ENCODE measurements at places on chromosomes 4 and X.

DNA sequence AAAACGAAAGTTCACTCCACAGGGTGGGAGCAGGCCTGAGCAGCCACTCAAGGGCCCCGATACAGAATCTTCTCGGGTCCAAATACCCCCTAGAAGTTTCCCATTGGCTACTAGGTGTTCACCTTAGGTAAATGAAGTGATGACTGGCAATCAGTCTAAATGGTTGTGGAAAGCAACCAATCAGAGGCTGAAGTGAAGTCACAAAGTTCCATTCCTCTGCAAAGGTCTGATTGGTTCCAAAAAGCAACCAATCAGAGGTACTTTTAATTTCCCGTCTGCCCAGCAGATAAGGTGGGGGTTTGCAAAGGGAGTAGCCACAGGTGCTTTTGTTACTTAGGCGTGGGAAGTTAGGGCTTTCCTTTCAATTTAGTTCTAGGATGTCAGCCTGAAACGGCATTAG lies 58.2 kb upstream of the NKAP start:
- DNase-seq = no peak

DNA sequence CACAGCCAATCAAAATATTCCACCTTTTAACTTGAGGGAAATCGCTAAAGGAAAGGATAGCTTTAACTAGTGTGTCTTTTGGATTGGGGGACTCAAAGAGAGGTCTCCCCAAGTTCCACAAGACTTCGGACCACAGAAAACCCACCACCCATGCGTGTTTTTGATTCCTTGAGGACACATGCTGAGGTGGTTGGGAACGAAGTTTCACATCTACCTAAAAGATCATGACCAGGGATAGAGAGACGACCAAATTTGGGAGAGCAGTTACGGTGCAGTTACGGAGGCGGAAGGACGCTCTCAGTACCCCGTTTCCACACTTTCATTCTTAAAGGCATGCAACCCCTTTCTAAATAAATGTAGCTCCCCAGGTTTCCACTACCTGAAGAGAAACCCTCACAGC lies 1.1 kb downstream of the PCYT1B start:
- no peak for DNase-seq

DNA sequence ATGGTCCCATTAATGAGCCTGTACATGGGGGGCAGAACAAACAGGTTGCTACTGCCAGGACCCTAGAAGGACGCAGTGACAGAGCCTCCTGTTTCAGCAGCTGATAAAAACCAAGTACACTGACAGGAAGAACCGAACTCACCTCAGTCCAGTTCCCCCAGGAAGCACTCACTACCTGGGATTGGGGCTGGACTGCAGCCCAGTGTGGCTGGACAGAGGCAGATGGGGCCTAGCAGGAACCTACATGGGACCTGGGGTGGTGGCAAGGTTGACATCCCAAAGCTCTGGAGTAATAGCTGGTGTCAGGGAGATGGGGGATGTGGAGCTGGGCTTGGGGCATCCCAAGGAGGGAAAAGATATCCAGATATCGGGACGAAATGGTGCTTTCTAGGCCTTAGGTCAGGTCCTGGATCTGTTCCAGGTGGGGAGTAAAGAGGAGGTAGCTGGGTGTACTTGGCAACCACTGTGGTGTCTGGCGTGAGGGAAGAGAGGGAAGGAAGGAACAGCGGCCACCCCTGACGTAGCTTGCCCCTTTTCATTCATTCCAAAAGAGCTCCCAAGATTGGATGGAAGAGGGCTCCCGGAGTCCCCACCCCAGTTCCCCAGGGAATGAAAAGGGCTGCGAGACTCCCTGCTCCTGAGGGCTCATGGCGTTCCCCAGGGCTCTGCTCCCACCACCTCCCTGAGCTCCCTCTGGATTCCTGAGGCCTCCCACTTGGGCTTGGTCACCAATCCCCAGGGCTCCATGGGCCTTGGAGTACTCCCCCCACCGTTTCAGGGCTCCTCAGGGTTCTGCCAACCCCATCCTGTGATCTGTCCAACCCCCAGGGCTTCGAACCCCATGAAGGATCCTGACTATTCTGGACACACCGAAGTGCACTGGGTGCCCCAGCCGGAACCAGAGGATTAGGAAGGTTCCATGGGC lies 4.5 kb downstream of the EMD start:
- DNase-seq = no peak

DNA sequence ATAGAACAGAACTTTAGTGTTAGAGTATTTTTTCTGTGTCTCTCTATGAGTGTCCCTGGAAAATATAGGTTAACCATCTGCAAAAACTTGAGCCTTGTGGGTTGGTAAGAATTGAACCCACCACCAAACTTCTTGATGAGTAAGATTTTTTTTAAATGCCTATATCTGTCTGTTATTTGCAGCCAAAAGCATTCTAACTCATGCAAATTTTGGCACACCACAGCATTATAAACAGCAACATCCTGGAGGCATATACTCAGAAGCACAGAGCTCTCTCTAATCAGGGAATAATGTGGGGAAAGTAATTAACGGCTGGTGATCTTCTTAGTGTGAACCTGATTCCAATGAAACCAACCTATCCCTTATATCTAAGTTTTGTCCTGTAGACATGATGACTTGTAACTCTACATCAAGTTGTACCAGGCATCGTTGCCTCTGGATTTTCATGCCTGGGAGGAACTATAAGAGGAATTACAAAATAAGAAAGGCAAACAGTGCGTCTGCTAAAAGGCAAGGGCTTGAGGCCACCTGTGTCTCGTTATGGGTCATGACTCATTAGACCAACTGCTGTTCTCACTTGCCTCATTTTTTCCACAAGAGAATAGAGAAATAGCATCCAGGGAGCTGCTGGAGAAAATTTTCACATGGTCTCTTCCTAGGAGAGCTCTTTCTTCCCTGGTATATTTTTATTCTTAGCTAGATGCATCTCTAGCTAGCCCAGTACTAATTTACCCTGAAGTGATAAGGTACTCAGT lies 202.4 kb downstream of the CHIC2 start:
- DNase-seq = peak; percentile 90

GRCh38 chr4:176436293-176436973 lies 116.7 kb downstream of the SPCS3 start:
- peak; percentile 80 for DNase-seq

DNA sequence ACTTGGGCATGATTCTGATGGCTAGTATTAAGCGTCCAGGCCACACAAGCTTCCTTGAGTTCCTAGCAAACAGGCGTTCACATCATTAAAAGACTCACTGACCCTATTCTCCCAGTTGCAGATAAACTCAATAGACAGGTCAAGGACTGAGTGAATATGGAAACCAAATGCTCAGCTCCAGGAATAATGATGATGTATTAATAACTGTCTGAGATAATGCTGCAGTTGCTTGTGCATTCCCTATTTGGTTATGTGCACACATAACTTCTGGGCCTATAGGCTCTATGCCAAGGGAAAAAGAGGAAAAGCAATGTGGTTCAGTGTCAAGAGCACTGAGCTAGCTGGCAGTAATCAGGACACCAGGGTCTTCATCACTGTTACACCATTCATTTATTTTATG lies 3.5 kb downstream of the RAB9B start:
- DNase-seq = no peak

DNA sequence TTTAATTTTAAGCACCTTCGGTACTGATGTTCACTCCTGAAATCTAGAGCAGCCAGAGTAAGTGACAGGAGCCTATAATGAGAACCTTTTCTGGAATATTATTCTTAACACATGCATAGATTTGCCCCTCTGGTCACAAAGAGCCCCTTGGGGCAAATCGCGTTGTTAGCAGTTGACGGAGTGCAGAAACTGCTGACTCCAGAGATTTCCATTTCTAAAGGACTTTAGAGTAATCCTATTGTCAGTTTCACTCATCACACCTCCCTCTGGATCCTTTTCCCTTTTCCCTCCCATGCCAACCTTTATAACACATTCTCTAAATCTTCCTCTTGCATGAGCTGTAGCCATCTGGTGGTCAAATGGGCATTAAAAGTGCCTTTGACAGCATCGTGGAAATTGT lies 264.9 kb upstream of the PRPS2 start:
- no peak for DNase-seq

DNA sequence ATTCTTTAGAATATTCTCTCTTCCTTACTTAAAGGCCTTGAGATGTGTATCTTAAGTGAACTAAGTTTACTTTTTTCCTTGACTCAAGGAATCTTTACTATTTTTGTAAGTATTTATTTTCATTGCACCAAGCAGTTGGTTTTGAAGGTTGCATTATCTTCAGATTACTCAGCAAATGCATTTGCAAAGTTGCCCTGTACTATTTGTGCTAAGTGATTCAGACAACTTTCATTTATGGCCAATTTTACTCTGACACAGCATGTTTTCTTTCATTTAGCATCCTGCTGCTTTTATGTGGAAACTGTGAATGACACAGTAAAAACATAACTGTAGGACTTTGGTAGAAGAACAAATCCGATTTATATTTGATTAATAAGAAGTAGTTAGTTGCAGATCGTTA lies 191.0 kb downstream of the CCSER1 start:
- DNase-seq = peak; percentile 87

GRCh38 chr4:59759082-59759825 lies 1440.9 kb upstream of the ADGRL3 start:
- no peak for DNase-seq

DNA sequence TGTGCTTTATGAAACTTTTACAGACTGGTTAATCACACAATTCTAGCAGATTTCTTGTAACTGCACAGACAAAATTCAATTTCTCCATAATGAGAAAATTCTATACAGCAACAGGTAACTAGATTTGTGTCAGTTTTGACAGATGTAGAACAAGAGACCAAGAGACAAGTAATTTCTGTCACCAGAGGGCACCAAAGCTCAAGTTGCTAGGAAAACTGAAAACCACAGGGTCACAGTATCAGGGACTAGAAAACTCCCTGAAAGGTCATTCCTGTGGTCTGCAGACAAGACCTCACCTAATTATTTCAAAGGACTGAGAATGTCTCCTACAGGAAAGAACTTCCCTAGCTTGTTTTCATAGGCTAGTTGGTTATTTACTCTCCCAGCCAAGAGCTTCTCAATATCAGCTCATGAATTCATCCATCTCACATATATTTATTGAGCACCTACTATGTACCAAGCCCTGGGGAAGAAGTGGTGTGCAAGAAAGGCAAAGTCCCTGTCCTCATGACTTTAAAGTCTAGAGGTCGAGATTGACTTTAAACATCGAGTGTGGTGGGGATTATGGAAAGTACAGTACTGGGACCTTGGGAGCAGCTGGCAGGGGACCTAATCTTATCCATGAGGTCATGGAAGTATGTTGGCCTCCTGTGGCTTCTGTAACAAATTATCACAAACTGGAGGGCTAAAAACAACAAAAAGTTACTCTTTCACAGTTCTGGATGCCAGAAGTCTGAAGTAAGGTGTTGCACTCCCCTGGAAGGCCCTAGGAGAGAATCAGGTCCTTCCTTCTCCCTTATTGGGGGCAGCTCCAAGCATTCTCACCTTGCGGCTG lies 47.8 kb upstream of the SETD7 start:
- peak; percentile 72 for DNase-seq

DNA sequence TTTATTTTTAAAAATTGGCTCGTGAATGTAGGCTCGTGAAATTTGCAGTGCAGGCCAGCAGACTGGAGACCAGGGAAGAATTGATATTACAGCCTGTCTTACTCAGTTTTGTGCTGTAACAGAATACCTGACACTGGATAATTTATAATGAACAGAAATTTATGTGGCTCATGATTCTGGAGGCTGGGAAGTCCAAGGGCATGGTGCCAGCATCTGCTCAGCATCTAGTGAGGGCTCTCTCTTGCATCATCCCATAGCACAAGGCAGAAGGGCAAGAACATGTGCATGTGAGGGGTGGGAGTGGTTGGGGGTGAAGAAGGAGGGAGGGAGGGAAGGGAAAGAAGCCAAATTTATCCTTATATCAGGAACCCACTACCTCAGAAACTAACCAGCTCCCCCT lies 13.7 kb upstream of the CLTRN start:
- DNase-seq = no peak

DNA sequence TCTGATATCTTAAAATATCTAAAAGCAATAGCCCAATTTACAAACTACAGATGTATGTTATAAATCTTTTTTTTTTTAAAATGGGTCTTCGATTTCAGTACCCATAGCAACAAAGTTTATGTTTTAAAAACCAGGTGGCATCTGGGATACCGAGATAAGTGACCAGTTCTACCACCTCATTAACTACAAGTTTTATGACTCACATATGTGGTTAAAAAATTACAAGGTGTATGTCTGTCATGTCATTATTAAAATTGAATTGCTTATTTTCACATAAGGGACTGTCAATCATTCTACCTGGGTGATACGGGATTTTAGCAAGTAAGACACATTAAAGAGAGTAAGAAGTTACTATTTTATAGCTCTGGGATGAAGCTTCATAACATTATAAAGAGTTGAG lies 192.0 kb upstream of the ETNPPL start:
- DNase-seq = no peak

DNA sequence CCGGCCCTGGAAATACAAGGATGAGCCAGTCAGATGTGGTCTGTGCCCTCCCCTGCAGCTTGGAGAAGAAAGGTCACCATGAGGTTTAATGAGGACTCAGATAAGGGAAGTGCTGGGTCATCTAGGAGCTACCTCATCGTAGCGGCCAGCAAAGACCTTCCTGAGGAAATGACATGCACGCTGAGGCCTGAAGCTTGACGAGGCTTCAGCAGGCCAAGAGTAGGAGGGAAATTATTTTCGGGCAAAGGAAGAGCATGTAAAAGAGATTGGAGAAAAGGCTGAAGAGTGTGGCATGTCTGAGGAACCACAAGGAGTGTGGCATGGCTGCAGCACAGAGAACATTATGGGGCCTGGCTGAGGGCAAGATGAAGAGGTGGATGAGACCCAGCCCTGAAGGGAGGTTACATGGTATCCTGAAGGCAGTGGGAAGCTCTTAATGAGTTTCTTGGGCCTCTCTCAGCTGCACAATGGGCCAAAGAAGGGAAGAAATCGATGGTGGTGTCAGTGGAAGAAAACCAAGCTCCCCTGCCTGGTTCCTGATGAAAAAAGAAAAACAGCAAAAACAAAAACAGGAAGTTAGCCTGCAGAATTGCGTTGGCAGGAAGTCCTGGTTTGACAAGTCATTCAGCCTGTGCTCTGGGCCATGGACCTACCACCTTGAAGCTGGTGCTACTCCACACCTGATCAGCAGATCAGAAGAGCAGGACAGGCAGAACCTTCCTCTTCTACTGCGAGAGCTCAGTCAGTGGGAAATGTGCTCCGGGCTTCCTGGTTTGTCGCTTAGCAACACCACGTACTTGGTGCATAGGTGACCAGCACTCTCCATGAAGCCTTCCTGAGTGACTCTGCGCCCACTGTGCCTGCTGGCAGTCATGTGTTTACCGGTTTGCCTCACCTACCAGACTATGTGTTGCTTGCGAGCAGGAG lies 134.5 kb upstream of the KLF3 start:
- no peak for DNase-seq

GRCh38 chr4:123102897-123103471 lies 180.6 kb upstream of the NUDT6 start:
- peak; percentile 60 for DNase-seq

Data from fibroblast of skin of back (primary cell).